ENCODE measurements at places on chromosomes 6 and 20. TPM values are rescaled to one million over a fixed set of nuclear protein-coding genes. Genes with fewer than 3 reads are reported as not detected.
A peak's percentile ranks its signal among the peaks of the same experiment; 100 is the strongest.

DNA sequence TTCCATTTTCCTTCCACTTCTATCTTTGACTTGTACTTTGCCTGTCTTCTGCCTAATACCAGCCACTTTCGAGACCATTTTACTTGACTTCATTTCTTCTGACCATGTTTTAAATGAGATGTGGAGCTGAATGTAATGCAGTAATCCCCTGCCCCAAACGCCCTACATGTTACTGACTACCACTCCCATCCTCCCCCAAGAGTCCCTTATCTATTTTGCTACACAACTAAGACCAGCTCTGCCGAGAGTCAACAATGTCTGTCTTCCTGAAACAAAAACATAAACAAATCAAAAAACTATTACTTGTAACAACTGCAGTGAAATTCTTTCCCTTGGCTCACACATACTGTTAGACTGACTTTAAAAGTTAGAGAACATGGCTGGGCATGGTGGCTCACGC, 27.1 kb upstream of the KIAA1586 start:
- DNase-seq = no peak

DNA sequence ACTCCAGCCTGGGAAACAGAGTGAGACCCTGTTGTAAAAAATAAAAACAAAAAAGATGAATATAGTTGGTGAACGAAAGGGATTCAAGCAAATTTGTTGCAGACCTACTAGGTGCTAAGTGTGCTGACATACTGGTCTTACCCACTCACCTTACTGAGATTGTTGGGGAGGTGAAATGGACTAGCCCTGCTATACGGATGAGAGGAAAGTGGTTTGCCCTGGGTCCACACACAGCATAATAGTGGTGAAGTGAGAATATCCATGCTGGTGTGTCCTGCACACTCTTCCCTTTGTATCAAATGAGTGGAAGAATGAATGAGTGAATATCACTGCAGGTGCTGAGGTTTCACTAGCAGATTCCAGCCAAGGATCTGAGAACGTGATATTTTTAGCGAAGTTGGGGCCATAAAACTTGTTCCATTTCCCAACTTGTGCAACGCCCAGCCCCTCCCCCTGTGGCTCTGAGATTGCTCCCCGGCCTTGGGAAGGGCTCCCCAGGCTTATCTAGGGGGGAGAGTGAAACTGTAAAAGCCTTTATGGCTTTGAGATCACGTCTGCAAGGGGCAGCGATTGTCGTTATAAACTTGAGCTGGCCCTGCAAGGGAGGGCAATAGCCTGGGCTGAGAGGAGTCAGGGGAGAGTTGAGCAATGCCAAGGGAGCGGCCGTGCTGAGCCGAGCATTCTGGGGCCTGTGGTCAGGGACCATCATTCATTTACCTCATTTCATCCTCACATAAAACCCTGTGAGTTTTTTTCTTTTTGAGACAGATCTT, 33.2 kb upstream of the TTPAL start:
- DNase-seq = no peak

DNA sequence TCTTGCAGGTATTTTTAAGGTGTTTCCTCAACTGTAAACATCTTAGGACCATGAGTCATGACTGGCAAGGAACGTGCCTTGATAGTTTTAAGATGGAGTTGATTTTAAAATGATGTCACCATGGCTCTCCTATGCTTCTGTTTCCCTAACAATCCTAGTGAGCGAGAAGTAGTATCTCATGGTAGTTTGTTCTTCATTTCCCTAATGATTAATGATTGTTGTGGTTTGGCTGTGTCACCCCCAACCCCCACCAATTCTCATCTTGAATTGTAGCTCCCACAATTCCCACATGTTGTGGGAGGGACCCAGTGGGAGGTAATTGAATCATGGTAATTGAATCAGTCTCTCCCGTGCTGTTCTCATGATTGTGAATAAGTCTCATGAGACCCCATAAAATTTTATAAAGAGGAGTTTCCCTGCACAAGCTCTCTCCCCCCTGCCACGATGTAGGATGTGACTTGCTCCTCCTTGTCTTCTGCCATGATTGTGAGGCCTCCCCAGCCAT, 16.8 kb upstream of the BNIP5 start:
- no peak for DNase-seq

- DNase-seq = no peak
These were observed 51.3 kb downstream of the PHF20 start for GRCh38 chr20:35823147-35823546.

DNA sequence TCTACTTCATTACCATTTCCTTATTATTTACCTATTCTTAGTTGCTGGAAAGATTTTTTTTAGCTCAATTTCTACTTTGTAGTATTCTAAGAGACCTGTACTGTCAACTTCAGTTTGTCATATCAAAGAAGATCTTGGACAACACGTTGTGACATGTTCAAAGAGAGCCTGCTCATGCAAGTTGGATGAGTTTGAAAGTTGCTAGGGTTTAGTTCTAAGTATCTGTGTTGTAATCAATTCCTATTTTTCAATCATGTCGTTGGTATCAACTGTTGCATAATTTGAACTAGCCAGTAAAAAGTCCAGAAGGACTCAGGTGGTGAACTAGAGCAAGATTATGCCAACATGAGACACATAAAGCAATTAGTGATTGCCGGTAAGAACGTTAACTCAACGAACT, 30.2 kb downstream of the PKIB start:
- no peak for DNase-seq

DNA sequence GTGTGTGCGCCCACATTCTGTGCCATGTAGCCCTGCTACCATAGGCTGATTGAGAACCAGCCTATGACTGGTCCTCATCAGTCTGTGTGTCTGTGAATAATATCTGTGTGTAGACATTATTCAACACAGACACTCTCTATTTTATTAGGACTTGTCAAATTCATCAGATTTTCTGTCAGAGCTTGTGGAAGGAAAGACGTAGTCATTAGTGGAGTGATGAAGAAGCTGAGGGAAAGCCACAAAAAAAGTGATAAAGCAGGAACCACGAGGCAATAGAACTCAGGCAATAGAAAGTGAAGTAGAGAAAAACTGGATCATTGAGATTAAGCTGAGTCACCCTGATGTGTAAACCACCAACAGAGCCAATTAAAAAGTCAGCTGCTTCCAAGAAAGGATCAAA, 122.2 kb upstream of the MARCKS start:
- peak; percentile 29 for DNase-seq

GRCh38 chr6:157025437-157025836, 248.3 kb downstream of the ARID1B start:
- no peak for DNase-seq

DNA sequence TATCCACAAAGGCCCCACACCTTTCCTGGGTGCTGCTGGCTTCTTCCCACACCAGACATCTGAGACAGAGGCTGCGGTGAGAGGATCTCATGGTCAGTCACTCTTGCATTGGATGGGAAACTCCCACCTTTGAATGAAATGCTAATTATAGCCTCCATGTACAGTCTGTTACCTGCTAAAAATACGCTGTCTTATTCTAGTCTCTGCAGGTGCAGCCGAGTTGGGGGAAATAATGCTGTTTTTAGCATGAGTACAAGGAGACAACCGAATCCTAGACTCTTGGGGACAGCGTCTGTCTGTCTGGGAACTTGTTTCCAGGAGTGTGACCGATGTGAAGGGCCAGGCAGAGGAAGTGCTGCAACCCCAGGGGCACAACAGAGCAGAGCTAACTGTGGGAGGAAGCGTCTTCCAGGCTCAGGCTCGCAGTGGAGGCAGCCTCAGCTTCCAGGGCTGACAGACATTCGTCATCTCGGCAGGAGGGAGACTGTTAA, 286.2 kb downstream of the PREX1 start:
- DNase-seq = no peak

- DNase-seq = no peak
These were observed 73.4 kb upstream of the RNF24 start for GRCh38 chr20:4088766-4089165.

- no peak for DNase-seq
These were observed 822 bp downstream of the RAB22A start for GRCh38 chr20:58310291-58310782.

- DNase-seq = no peak
These were observed 28.3 kb upstream of the SMIM29 start for GRCh38 chr6:34276881-34277762.

DNA sequence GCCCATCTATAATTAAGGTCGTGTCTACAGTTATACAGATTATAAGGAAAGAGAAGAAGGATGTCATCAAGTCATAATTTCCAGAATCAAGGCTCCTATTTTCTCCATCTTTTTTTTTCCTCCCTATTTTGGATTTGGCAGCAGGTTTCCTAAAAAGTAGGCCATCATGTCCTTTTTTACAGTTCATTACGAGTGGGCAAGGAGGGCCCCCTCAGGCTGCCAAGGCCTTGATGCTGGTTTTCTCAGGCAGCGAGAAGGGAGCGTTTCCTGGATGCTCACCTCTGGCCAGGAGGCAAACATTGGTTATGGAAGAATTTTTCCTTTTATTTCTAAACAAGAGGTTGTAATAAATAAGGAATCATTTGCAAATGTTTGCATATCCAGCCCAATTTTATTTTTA, 414.6 kb downstream of the DHX35 start:
- no peak for DNase-seq

DNA sequence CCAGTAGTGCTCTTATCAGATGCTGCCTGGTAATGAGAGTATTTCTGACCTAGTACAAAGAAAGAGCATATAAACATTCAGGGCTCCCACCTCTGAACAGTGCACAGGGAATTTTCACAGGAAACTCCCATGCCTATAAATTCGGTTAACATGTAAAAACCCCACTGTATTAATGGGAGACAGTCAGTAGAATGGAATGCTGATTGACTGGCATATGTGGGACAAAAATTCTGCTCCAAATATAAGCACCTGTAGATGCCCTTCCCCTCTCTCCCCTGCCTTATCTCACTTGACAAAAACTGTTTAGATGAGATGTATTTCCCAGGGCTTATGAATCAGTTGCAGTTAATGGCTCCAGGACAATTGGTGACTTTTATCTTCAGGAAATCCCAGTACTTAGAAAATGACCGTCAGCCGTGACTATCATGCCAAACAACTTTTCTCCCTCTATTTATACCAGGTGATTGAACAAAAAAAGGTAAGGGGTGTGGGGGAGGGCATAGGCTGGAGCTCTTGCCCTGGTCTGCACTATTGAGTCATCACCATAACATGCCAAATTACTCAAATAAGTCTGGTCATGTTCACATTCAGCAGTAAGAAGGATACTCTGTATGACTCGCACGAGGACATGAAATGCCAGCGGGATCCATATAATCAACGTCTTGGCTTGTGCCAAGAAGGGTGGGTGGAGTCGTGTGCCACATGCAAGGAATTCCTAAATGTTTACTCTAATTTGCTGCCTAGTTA, 176.4 kb upstream of the BMP2 start:
- DNase-seq = peak; percentile 26

DNA sequence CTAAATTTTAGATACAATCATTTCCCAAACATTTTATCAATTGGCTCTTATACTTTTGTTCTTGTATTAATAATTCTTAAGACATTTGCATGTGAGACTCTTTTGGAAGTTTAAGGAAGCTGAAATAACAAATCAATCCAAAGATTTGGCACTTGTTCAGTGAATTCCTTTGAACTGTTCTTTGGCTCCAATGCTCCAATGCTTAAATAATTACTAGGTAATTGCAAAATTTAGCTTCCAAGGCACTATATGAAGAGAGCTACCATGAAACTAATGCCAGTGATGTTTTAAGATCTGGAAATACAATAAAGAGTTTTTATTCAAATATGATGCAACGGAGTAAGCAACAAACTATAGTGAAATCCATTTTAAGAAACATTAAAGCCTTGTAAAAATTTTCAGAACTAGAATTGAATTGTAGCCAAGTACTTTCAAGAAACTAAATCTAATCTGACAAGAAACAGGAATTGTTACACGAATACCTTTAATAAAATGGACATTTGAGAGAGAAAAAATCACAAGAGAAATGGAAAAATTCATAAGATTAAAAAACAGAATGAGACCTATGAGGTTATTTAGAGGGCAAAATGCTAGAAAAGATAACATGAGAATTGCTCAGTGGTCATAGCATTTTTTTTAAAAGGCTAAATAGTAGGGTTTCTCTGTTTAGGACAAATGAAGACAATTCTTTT, 43.6 kb upstream of the SMLR1 start:
- DNase-seq = no peak

DNA sequence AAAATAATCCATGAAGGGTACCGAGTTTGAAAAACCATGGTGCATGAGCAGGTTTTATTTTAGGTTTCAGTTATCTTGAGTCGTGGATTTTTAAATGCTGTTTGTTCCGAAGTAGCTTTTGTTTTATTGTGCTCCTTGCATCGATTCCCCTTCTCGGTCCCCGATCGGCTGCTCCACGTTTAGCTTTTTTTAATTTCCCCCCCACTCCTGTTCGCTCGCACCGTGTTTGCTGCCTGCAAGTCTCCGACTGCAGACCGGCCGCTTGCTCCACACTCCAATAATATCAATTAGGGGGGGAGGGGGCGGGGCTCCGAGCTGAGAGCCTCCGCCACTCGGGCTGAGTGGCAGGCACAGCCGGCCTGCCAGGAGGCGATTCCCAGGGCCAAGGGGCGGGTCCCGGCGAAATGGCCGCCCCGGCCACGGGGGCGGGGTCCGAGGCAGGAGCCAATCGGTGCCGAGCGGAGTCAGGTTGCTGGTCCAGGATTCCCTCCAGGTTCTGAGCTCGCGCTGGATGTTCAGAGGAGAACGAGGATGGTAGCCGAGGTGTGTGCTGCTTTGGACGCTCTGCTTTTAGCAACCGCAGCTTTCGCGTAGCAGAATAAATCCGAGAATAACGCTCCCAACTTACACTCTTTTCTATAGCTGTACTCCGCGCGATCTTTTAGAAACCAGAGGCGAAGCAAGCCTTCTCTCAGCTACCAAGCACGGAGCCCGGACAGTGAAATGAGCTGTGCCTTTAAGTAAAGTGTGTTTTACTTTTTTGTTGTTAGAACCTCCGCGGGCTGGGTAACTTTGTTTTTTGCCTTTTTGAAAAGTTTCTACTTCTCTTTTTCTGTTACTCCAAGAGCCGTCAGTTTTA, at the start of gene EPHA7:
TSS of gene EPHA7 (minus strand) at position 256 of the 859 bp plus-strand sequence. CDS start at position 38, 218 bp downstream.
- peak; percentile 98 for DNase-seq

GRCh38 chr6:24997905-24998304, 62.1 kb upstream of the RIPOR2 start:
- DNase-seq = no peak

DNA sequence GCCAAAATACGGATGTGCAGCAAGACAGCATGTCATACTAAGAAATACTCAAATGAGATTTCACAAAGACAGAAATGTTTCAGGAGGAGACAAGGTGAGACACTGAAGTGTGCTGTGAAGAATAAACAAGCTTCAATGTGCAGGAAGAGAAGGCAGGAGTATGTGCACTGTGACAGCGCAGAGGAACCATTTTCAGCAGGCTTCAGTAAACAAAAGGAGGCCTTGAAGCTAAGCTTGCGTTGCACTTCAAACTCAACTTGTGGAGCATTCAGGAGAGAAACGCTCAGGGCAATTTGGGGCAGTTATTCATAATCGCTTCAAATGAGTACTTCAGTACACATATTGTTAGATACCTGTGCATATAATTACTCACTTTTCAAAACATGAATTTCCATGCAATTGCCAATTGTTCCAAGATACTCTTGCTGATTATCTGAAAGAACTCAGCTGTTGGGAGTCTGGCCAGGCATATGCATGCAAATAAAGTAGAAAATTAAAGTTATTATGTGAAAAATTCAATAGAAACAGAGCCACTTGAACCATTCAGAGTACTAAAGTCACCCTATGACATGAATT, 234.2 kb upstream of the OPRM1 start:
- DNase-seq = no peak

The RAET1L gene
- not detected for total RNA-seq

The EBF4 gene
- total RNA-seq = 0.31 TPM

The PRR18 gene
- not detected for total RNA-seq

The OR2J3 gene
- not detected for total RNA-seq

The ZC3H12D gene
- total RNA-seq = 0.05 TPM

The C20orf204 gene
- total RNA-seq = 0.47 TPM

The THBS2 gene
- 22.6 TPM for total RNA-seq

The HRH3 gene
- total RNA-seq = 0.08 TPM
